Stimulated activated CD4-positive, alpha-beta T cell treated with anti-CD3 and anti-CD28 coated beads, Interleukin-12 subunit alpha, Interleukin-12 subunit beta, amount 100 ng/mL, for 48 hours (primary cell): ENCODE measurements at places on chromosomes 3 and 15.
A peak's percentile ranks its signal among the peaks of the same experiment; 100 is the strongest.

GRCh38 chr3:170180079-170180907, 1.2 kb downstream of the PHC3 start:
- DNase-seq = no peak

- DNase-seq = no peak
Observed at GRCh38 chr3:47016934-47017435, 37.5 kb downstream of the NBEAL2 start.

DNA sequence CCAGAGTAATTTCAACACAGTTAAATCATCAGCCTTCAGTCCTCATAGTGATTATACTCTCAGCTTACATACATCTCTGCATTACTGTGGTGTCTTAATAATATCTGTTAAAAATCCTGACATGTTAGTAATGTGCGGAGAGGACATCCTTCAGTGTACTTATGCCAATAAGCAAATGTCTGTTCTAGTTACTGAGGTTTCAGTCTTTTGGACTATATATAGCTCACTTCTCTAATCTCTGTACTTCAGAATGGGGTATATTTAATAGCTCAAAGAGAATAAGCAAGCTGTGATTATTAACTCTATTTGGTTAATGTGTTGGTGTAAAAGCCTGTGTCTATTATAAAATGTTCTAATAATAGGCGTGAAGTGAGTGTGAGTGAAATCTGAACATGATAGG, 28.9 kb upstream of the OSTN start:
- no peak for DNase-seq

- no peak for DNase-seq
Observed at GRCh38 chr3:182081096-182081495, 369.4 kb downstream of the SOX2 start.

DNA sequence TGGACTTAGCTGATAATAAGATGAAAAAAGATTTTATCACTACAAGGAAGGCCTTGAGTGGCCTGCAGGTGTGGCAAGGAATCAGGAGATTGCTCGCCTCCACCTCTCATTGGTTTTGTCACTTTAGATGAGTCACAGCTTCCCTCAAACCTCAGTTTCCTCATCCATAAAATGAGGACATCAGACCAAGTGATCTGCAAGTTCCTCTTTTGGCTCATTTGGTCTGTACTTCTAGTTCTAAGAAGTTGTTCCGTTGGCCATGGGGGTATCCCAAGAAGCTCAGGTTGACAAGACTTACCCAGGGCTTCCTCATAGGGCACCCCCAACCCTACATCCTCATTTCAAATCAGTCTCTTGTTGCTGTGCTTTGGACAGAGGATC, 254.1 kb downstream of the UACA start:
- DNase-seq = no peak

DNA sequence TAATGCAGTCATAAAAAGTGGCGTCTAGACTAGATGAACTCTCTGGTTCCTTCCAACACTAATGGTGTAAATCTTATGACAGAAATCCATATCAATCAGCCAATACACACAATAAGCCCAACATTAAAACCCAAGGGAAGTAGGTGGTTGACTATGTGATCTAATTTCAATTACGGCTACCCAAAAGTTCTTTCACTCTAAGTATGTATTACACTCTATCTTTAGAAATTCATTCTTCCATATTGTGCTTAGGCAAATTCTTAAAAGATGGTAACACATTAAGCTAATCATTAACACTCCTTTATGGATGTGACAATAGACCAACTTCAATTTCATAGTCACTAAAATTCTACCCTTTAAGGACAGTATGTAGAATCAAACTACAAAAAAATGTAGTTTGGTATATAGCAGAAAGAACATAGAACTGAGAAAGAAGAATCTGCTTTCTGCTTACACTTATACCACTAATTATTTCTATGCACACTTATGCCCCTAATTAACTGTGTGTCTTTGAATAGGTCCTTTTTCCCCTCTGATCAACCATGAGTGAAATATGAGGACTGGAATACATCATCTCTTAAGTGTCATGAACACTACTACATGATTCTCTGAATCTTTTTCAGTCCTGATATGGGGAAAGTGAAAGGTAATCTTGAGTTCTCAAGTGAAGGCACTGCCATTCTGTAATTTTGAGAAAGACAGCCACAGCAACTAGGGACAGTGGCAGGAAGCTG, 557.6 kb downstream of the IGSF11 start:
- no peak for DNase-seq

DNA sequence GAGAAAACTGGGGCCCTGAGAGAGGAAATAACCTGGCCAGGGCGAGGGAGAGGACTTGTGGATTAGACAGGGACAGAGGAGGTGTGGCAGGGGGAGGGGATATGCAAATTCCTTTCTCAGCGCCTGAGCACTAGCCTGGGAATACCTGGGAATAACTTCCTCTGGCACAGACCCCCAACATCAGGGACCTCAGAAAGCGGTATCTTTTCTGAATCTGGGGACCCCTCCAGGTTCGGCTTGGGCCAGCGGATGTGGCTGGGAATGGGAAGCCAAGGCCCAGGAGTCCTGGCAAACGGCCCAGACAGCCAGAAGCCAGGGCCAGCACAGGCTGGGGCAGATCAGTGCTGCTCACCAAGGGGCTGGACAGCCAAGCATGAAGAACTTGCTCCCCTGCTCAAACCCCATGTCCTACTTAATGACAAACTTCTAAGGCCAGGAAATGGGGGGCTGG, 9.2 kb upstream of the ACSBG1 start:
- no peak for DNase-seq

GRCh38 chr15:33293713-33294334, 16.9 kb upstream of the RYR3 start:
- DNase-seq = no peak

DNA sequence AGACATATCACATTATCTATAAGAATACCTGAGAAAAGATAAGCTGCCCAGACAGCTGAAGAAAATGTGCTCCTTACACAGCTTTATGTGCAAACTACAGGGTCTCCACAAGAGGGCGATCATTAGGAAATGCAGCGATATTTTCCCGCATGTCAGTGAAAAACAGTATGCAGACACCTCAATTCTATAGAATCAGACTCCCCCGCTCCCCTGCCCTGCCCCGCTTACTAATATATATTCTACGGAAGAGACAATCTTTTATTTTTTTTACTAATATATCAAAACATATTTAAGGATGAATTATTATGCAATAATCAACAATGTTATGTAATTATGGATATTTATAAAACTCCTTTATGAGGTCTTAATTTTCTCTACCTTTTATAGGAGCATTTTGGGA, 681.3 kb downstream of the ROBO1 start:
- DNase-seq = no peak

GRCh38 chr3:47000922-47001730, 21.7 kb downstream of the NBEAL2 start:
- DNase-seq = no peak

DNA sequence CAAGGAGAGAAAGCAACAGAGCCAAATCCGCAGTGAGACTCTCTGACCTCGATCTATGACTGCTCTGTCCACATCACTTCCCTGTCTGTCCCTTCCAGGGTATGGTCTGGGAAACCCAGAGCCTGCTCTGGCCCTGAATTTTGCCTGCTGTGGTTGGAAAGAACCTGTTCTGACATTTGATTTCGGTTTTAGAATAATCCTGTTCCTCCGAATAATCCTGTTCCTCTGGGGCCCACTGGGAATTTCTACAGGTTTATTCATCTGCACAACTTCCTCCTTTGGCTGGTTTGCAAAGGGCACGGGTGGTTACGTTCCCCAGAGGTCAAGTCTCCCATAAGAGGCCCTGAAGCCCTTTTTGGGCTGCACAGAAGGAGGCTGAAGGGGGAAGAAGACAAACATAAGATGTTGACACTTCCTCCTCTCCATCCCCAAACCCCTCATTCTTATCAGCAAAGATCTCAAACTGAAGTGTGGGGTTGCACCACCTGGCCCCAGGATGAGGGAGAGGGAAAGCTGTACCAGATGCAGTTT, 10.6 kb downstream of the LAMP3 start:
- no peak for DNase-seq

DNA sequence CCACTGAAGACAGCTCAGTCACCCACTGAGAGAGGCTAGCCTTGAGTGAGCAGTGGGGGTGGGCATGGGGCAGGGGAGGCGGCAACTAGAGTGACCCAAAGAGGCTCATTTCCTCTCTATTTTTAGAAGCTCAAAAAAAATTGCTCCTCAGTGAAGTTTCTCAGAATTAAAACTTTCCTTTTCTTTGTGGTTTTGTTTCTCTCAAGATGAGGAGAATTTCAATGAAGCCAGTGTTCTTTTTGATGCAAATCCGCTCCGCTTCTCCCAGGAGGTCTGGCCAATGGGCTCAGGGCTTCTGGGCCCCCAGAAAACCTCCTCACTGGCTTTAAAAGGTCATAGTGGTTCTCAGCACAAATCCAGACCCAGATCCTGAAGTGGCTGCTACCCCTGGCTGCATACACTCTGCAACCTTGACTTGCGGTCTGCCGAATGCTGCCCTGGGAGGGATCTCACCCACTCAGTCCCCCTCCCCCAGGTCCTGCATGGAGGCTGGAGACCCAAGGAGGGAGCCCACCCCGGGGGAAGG, at the start of gene ACSBG1:
TSS of gene ACSBG1 (minus strand) at position 51 of the 526 bp plus-strand sequence. CDS start 64 bp downstream, outside the sequence.
- DNase-seq = no peak

DNA sequence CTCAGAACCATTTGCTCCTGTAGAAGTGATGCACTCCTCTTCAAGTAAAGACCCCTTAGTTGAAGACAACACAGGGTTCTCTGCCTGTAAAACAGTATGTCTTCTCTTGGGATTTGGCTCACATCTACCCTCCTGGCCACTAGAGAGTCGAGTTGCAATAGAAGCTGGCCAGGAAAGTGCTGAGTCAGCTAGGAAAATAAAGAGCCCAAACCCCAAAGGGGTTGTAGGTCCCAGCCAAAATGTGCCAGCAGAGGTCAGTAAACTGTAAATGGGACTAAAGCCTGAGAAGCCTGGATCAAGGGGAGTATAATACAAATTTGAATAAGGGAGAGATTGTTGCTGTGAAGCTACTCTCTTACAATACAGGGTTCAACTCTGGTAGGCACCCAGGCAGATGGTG, 37.2 kb upstream of the THBS1 start:
- DNase-seq = no peak

- DNase-seq = no peak
Observed at GRCh38 chr3:25587094-25587493, 77.6 kb downstream of the TOP2B start.

- DNase-seq = no peak
Observed at GRCh38 chr3:52714335-52715302, 8.7 kb downstream of the SPCS1 start.

GRCh38 chr15:33586786-33587697, 276.3 kb downstream of the RYR3 start:
- DNase-seq = no peak

DNA sequence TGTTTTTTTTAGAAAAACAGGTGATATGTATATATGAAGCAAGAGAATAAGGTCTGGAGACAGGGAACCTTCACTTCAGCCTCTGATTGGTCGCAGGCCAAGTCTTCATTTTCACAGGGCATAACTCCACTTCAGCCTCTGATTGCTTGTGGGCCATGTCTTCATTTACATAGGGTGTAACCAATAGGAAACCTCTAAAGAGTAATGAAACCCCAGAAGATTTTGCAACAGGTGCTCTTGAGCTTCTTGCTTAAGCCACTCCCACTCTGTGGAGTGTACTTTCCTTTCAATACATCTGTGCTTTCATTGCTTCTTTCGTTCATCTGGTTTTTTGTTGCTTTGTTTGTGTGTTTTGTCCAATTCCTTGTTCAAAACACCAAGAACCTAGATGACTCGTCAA, 22.6 kb upstream of the SCG3 start:
- DNase-seq = no peak

- peak; percentile 23 for DNase-seq
Observed at GRCh38 chr15:40769274-40770146, at the start of gene C15orf62. C15orf62 (plus strand) TSS chr15:40769980; CDS start chr15:40770496, 516 bp downstream.
